ENCODE measurements at places on chromosomes 12 and 14.
A peak's percentile ranks its signal among the peaks of the same experiment; 100 is the strongest.

GRCh38 chr12:54416687-54417603, 2.1 kb downstream of the ITGA5 start:
- no peak for DNase-seq

GRCh38 chr12:61915420-61915819, 344.8 kb upstream of the USP15 start:
- DNase-seq = no peak

- no peak for DNase-seq
These were observed 545.4 kb downstream of the FOXG1 start for GRCh38 chr14:29311983-29312382.

- DNase-seq = no peak
These were observed 585 bp upstream of the TEAD4 start for GRCh38 chr12:2958432-2959191.

- no peak for DNase-seq
These were observed 160.6 kb downstream of the ADGRD1 start for GRCh38 chr12:131114271-131114670.

DNA sequence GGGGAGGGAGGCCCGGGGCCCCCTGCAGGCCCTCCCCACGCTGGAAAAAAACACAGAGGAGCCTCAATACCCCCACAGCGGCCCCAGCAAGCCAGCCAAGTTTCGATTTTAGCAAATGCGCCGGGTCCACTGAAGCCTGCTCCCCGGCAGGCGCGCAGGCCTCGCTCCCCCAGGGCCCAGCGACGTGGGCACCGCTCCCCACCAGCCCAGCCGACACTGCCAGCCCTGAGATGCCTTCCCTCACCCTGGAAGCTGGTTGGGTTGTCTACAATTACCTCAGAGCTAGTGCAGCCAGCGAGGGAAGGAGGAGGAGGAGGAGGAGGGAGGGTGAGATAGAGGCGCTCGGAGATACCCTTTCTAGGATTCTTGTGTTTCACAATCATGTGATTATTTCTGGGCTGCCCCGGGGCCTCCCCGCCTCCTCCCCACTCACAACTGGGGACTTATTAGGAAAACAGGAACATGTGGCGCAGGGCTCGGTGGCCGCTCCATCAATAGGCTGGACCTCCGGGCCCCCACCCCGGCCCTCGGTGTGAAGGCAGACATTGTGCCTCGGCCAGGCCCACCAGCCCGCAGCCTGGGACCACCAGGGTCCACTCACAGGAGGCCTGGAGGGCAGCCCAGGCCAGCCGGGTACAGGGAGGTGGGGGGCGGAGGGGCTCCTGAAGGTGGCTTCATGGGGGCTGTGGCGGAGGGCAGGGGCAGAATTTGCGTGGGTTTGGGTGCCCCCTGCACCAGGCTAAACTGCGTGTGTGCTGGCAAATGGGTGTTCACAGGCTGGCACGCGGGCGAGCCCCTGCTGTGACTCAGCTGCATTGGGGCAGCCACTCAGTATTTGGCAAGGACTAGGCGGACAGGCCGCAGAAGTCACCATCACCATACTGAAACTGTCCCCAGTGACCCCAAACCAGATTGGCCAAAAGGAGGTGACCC, 109.9 kb downstream of the NCOR2 start:
- peak; percentile 60 for DNase-seq

DNA sequence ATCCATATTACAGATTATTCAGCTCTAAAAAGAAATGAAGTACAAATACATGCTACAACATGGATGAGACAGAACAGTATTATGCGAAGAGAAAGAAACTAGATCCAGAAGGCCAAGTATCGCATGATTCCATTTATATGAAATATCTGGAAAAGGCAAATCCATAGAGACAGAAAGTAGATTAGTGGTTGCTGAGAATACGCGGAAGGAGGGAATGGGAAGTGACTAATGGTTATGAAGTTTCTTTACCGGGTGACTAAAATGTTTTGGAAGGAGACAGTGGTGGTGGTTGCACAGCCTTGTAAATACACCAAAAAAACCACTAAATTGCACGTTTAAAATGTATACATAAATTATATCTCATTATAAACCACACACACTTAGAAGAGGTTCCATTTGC, 12.5 kb downstream of the PRDM4 start:
- DNase-seq = no peak

GRCh38 chr12:92055877-92056276, 89.8 kb downstream of the BTG1 start:
- DNase-seq = peak; percentile 61

GRCh38 chr14:50052517-50052916, 63.9 kb downstream of the VCPKMT start:
- DNase-seq = no peak

- no peak for DNase-seq
These were observed 24.2 kb downstream of the DPF3 start for GRCh38 chr14:72869407-72870329.

GRCh38 chr12:116498471-116498870, 60.7 kb upstream of the MAP1LC3B2 start:
- no peak for DNase-seq

DNA sequence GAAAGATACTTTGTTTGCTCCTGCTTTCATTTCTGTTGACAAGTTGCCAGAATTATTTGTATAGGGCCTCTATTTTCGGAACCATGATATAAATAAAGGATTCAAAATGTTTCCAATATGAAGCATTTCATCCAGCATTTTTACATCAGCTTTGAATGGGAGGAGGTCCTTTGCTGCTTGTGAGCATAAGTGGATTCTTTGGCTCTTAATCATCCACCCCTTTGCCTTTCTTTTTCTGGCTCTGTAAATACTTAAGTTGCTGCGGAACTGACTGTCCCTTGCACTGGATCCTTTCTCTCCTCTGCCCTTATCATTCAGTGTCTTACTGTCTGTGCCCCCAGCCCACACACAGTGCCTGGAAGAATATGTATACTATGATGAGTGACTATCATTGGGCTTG, 357.3 kb upstream of the RGS6 start:
- no peak for DNase-seq

DNA sequence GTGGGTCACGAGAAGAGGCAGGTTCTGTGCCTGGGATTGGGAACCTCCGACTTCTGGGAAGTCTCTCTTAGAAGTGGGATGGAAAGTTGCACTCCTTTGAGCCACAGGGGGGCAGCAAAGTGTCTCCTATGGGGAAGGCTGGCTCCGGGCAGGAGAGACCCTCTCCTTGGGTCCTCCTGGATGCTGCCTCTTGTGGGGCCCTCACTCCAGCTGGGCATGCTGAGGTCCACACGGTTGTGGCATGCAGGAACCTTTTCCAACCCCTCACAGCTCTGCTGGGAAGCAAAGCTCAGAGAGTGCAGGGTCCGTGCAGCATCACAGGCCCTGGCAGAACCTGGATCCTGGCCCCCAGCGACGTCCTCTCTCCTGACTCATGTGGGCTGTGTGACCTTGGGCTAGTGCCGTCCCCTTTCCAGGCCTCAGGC, 17.4 kb downstream of the SDSL start:
- no peak for DNase-seq

DNA sequence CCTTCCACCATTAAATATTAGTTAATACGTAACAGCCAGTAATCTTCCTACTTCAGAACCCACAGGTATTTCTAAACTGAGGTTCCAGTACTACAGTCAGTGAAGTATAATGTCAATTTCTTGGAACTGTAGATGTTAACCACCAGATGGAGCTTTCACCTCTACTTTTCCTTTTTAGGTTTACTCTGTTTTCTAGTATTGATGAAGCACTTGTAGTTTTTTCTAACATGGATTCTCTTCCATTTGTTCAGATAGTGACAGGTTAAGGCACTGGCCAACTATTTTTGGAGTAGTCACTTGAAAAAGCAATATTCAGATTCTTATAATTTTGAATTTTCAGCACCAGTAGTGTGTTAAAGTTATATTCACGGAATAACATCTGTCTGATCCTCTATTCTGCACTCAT, 4.6 kb upstream of the SEC23A start:
- peak; percentile 59 for DNase-seq

- DNase-seq = no peak
These were observed 65.6 kb downstream of the TESC start for GRCh38 chr12:117033382-117034221.

DNA sequence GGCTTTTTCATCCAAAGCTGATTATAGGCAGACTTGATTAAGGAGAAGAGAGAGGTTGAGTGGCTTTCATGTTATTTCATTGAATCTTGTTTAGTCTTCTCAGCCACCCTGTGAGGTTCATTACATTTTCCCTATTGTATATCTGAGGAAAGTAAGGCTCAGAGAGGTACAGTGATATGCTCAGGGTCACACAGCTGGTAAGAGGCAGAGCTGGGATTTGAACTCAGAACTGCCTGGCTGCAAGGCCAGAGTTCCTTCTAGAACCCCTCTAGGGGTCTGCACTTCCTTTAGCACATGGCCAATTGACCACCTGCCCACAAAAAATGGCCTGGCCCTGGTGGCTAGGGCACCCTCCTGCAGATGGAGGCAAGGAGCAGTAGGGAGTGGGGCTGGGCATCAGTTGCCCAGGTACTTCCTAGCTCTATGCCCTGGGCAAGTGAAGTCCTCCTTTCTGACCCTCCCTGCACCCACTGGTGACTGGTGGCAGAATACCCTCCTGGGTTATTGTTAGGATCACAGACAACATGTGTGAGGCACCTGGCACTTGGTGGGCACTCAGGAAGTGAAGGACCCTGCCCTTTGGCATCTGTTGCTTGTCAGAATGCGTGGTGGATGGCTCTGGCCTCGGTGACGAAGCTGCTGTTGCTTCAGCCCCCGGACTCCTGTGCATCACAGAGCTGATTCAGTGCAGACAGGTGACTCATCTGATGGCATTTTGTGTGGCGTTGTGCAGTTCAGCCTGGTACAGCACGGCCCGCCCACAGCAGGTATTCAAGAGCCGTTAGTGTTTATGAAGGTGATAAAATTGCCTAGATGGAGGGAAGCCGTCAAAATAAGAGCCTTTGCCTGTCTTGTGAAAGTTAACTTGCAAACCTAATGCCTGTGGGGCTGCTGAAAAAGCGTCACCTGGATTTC, 115.8 kb downstream of the SLC25A47 start:
- DNase-seq = peak; percentile 30

DNA sequence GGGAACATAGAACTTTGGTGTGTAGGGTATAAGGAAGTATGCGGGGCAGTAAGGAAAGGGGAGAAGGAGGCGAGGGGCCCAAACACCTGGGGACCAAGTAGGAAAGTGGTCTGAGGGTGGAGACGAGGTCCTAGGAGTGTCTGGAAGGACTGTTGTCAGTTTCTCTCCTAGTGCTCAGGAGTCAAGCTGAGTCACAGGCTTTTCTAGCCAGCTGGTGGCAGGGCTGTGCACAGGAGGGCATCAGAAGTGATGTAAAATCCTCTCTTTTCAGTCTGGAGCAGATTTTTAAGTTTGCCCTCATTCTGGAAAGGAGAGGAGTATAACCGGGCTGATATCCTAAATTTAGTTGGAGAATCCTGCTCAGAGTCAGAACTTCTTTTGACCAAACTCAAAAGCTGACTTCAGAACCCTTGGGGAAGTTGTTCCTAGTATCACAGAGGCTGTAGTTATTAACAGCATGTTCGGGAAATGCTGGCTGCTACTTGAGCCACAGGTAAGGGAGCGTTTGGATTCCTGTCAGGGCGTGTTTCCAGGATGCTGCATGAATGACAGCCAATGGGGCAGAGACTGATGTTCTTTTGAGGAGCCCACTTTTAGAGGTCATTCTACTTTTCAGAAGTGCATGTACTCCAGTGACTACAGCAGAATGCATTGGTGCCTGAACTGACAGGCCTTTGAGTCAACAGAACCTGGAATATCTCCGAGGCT, 19.3 kb downstream of the ZNF664 start:
- DNase-seq = no peak

- DNase-seq = no peak
These were observed 47.2 kb downstream of the FGD4 start for GRCh38 chr12:32446316-32447119.

GRCh38 chr14:99524091-99524661, 43.0 kb downstream of the CCNK start:
- DNase-seq = no peak

- no peak for DNase-seq
These were observed 3.7 kb upstream of the TMX1 start for GRCh38 chr14:51236314-51236713.

GRCh38 chr14:105483300-105484068, 3.2 kb upstream of the CRIP1 start:
- no peak for DNase-seq

DNA sequence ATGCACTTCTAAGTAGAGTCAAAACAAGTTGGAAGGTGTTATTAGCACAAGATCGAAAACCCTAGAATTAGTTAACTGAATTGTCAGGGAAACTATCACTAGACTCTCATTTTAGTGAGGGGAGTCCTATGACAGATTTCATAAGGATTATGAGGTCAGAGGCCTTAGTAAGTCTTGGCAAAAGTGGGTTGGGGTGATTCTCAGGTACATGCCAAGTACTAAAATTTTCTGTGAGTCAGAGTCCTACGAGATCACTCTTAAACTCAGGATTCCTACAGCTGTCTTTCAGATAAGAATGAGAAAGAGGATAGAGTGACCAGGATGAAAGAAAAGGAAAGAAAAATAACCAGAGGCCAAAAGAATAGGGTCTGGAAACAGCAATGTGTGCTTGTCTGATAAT, 50.8 kb upstream of the BBS10 start:
- no peak for DNase-seq

GRCh38 chr12:43893670-43894069, 57.8 kb downstream of the TMEM117 start:
- DNase-seq = no peak

GRCh38 chr12:126757326-126757725, 1509.6 kb upstream of the TMEM132C start:
- DNase-seq = no peak

Measured in activated CD4-positive, alpha-beta T cell treated with anti-CD3 and anti-CD28 coated beads, Interleukin-2, Interleukin-4, amounts not matched to agents 100 ng/mL and 50 ng/mL, durations not matched to agents 16 hours and 8 hours (primary cell).